CD4-positive, alpha-beta T cell treated with Interferon gamma for 1 hour (primary cell): ENCODE measurements at places on chromosomes 5 and 9.

GRCh38 chr9:37919956-37920335, 16.0 kb upstream of the SLC25A51 start:
- no peak for DNase-seq

DNA sequence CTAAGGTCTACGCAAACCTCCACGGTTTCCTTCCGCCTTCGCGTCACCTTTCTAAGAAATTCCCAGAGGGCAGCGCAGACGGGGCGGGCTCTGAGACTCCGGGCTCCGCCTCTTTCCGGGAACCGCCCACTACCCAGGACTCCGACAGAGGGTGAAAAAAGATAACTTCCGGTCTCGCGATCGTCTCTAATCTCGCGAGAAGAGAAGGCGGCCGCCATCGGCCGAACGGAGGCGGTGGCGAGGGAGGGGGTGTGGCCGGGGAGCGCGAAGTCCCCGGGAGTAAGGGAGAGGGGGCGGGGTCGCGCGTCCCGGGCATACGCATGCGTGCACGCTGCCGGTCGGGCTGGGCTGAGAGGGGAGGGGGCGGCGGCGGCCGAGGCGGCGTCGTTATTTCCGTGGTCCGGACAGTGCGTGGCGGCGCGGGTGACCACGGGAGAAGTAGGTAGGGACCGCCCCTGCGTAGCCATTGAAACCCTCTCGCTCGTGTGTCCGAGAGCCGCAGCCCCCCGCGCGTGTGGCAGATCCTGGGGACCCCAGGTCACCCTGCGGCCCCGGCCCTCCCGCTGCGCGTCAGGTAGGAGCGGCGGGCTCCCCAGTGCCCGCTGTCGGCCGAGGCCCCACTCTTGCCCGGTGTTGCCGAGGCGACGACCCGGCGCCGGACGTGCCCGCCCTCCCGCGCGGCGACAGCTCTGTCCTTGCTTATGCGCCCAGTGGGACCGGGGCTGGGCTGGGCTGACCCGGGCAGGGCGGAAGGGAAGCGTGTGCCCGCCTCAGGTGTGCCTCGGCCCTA, at the start of gene NAA35:
Gene NAA35, plus strand, starts transcription at position 315 of the 790 bp plus-strand sequence. CDS start 1,014 bp downstream, outside the sequence.
- peak; percentile 98 for DNase-seq

GRCh38 chr9:33816327-33817252, at the start of gene UBE2R2:
Gene UBE2R2 (plus strand): TSS chr9:33817160. CDS start chr9:33817758, 598 bp downstream.
- DNase-seq = peak; percentile 94

- no peak for DNase-seq
Measured at GRCh38 chr9:91809581-91810285, 140.3 kb downstream of the ROR2 start.

DNA sequence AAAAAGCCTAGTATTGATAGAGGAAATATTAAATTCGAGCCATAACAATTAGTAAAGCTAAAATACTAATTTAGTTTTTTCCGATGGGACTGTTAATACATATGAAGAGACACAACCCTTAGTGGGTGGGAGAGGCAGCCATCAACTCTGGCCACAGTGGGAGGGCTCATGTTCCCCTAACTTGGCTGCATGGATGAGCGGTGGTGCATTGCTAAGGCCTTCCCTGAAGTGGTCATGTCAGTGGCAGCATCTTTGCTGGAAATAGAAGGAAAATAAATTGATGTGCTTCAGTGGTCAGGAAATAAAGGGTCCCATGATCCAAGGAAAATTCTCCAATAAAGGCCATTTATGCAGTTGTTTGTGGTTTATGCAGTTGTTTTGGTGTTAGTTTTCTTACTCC, 33.9 kb upstream of the F2RL2 start:
- DNase-seq = no peak

DNA sequence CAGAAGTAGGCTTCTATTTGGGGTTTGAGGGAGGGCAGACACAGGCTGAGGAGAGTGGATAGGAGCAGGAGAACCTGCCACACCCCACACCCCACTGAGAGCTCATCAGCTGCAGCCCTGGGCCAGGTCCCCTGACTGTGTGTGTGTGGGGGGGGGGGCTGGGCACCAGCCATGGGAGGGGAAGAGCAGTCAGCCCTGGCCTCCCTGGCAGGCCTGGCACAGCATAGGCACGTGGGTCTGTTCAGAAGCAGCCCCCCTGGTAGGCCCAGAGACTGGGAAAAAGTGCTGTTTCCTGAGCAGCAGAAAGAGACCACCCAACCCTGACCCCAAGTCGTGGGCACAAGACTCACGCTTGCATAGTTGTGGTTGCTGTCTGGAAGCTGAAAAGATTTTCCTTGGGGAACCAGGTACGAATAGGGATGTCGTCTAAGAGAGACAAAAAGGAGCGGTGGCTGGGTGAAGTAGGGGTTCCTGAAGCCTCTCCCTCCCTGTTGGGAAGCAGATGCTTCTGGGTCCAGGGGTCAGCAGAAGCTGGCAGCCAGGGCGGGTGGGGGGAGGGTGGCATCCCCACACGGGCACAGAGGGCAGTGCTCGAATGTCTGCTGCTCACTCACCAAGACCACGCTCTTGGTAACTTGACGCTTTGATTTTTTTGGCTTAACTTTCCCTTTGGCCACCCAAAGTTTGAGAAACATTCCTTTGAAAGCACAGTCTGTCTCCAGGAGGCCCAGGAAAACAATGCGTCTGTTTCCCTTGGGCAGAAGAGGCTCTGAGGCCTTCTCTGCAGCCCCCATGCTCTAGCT, 2.9 kb downstream of the NSMF start:
- no peak for DNase-seq

- peak; percentile 36 for DNase-seq
Measured at GRCh38 chr9:114538241-114538640, 33.0 kb upstream of the WHRN start.

DNA sequence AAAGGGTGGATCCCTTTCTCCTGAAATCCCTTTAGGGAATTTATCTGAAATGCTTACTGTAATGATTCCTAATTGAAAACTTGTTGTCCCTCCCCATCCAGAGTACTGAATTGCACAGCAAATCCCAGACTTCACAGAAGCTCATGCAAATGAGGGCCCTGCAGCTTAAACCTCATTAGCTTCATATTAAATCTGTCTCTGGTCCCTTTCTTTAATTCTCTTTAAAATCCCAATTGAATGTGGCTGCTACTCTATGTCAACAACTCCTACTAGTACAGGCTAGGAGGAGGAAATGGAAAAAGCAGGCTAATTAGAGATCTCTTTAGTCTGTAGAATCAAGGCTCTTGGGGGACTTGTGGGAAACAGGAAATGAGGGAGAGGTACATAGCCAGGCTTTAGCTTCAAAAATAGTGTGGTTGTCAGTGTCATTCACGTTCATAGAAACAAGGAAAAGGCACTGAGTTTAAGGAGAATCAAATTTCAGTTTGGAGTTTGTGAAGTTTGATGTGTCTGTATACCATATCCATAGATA, 191.3 kb upstream of the PRDM9 start:
- no peak for DNase-seq

DNA sequence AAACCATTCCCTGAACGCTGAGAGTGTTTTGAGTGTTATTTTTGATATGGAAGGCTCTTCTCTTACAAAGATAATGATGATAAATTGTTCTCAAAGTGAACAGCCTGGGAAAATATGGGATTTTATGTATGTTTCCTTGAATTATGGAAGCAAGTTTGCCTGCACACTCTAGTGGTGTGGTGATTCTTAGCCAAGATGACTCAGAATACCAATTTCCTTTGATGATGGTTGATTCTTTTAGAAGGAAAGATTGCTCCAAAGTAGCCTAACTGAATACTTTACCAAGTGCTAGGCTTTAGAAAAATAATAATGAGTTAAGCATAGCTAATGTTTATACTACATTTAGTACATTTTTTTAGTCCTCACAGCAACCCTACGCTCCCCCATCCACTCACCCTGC, 243.4 kb downstream of the EBF1 start:
- no peak for DNase-seq

DNA sequence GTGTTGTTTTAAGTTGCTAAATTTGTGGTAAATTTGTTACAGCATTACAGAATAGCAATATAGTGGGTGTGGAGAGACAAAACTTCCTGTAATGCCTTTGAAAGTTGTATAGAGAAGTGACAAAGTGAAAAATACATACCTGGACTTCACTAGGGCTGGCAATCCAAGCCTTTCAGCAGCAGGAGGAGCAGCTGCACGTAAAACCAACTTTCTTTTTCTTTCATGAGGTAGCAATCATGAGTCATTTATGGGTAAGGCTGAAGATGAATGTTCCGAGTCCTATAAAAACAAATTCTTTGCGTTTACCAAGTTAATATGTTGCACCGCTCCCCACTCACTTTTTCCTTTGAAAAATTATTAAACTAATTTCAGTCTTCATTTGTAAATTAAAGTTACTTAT, 1138.2 kb downstream of the TAF11L14 start:
- no peak for DNase-seq

GRCh38 chr5:143023411-143024096, 253.4 kb downstream of the ARHGAP26 start:
- DNase-seq = no peak

DNA sequence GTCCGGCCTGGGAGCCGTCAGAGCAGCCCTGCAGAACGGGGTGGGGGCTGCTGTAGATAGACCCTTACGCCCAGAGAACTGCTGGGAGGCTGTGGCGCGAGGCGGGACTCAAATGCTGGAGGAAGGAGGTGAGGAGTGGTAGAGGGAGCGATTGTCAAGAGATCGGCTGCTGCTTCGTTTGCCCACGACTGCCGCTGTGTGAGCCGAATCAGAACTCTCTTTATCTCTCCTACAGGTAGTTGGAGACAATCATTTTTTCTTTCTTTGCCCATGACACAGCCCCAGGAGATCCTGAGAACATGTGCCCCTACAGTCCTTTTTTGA, 456 bp downstream of the ZNF79 start:
- no peak for DNase-seq

DNA sequence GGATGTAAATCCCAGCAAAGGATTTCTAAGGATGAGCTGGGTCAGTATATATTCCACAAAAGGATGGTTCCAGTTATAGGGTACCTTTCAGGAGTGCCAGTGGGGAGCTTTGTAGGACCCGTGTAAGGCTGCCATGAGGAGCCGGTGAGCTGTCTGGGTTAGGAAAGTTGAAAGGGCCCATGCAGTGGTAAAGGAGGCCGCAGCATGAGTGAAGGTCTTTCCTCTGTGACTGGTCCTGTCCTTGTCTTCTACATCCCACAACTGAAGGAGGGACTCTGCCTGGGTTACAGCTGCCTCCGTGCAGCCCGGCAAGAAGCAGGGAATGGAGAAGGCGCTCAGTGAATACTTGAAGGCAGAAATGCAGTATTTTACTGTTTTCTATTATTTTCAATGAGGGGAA, 58.9 kb downstream of the HSPA4 start:
- DNase-seq = no peak

DNA sequence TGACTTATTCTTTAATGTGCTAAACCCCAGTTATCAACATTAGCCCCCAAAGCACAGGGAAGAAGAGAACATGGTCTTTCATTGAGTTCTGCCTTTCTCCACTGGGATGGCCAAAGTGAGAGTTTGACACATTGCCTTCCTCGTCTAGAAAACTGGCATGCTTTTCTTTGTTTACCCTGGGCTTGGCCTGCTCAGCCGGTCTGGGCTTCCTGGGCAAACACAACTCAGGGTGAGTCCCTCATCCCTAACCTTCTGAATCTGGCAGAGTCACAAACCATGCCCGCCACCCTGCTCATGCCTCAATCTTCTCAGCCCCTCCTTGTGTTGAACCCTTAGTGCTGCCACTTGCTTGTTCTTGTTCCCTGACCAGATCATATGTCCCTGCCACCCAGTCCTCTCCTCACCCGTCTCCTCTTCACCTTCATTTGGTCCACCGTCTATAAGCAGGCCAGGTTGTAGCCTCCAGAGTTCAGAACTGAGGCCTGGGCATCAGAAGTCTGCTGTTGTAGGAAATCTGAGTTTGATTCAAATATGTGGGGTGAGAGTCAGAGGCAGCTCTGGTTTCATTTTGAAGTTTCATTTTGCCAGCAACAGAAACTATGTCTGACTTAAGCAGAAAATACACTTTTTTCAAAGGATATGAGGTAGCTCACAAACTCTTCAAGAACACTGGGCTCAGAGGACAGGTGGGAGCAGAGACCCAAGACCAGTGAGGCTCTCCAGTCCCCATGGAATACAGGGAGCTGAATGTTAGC, 217.6 kb downstream of the NDUFS4 start:
- DNase-seq = no peak

DNA sequence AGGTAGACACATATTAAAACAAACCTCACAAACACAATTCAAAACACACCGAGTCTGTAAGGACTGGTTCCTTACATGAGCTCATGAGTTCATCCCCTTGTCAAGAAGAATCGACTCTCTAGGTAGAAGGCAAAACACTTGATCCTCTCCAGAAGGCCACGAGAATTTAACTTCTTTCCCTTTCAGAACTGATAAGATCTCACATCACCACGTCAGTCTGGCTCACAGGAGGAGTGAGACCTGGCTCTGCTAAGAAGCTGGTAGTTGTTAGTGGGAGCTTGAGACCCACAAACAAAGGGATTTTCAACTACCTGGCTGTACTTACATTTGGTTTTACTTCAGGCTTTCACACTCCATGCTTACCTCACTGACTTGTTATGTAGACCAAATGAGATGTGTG, 459.2 kb downstream of the ARHGEF28 start:
- DNase-seq = no peak

DNA sequence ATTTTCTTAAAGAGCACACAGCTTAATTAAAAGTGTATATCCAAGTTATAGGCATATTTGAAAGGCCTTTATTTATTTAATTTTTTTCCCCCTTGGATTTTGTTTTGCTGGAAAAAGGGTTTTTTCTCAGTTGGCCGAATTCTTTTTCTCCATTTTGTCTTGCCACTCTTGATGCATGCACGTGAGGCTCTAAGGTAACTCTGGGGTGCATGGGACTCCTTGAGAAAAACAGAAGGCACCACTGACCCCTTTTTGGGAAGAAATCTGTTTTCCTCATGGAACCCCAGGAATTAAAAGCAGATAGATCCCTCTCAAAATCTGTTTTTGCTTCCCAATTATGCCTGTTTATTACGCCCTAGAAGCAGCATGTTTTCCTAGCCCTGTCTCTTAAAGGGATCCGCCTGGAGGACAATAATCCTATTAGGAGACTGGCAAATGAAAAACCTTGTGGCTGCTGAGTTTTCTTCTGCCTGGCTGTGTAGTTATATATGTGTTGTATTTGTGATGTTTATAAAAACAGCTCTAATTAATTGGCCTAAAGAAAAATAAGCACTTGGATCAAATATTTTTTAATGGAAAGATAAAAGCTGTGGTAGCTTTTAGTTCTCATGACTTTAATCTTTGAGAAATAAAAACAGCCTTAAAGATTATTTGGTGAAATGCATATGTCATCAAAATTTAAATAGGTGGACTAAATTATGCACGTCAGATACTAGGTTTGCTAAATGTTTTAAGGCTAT, 435.1 kb upstream of the CDH9 start:
- no peak for DNase-seq

- DNase-seq = no peak
Measured at GRCh38 chr9:134558124-134558905, 83.3 kb upstream of the COL5A1 start.
